Naive thymus-derived CD4-positive, alpha-beta T cell (primary cell): ENCODE measurements at places on chromosomes 16 and 17. TPM values are rescaled to one million over a fixed set of nuclear protein-coding genes. Genes with fewer than 3 reads are reported as not detected.
A peak's percentile ranks its signal among the peaks of the same experiment; 100 is the strongest.

- H3K27ac ChIP-seq, result no peak overlapping the region
- H3K36me3 ChIP-seq, result no peaks in the 10 kb centered on the region
- H3K4me3 ChIP-seq, result no peak overlapping the region
- no peak for DNase-seq
Observed at GRCh38 chr17:13973960-13974651, 95.2 kb upstream of the COX10 start.

DNA sequence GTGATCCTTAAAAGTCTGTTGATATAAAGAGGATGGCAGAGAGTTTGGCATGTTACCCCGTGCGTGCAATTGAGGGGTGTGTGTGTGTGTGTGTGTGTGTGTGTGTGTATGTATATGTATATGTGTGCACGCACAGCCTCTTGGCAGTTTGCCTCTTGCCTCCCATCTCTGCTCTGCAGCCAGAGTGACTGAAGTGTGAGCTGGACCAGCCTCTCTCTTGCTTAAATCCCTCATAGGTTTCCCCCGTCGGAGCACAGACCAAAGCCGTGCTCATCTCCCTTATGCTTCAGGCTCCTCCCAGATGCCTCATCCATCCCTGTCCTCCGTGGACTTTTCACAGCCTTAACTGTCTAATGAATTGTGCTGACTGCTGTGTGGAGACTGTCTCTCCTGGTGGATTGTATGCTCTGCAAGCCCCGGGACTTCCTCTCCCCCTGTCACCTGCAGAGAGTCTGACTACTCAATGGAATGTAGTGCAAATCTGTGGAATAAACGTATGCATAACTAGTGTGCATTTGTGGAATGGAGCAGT, 413.5 kb downstream of the CPPED1 start:
- no peaks in the 10 kb centered on the region for H3K36me3 ChIP-seq
- H3K4me1 ChIP-seq, result no peaks in the 10 kb centered on the region
- no peaks in the 10 kb centered on the region for H3K27me3 ChIP-seq
- no peak overlapping the region for H3K27ac ChIP-seq
- no peak for DNase-seq

GRCh38 chr16:21159281-21159951, 942 bp downstream of the LDAF1 start:
- peaks cover 12% of the 10 kb centered on the region for H3K4me1 ChIP-seq
- DNase-seq, result peak; percentile 23
- H3K4me3 ChIP-seq, result peak overlapping the region; percentile 62
- H3K27me3 ChIP-seq, result no peaks in the 10 kb centered on the region
- H3K27ac ChIP-seq, result peak overlapping the region; percentile 65

GRCh38 chr17:71084219-71084618, 914.9 kb downstream of the KCNJ2 start:
- H3K36me3 ChIP-seq, result no peaks in the 10 kb centered on the region
- no peak overlapping the region for H3K27ac ChIP-seq
- no peak overlapping the region for H3K4me3 ChIP-seq
- no peaks in the 10 kb centered on the region for H3K27me3 ChIP-seq
- DNase-seq, result no peak

The ADCY9 gene
- total RNA-seq, result 9.6 and 11.4 TPM in 2 replicates

The NAGS gene
- 0.19 TPM for total RNA-seq

GRCh38 chr17:56231252-56231651, 78.0 kb downstream of the ANKFN1 start:
- no peaks in the 10 kb centered on the region for H3K36me3 ChIP-seq
- H3K27ac ChIP-seq, result no peak overlapping the region
- no peaks in the 10 kb centered on the region for H3K27me3 ChIP-seq
- H3K4me1 ChIP-seq, result no peaks in the 10 kb centered on the region

The KRT40 gene
- not detected for total RNA-seq

- no peaks in the 10 kb centered on the region for H3K27me3 ChIP-seq
- H3K4me3 ChIP-seq, result no peak overlapping the region
- H3K27ac ChIP-seq, result no peak overlapping the region
- no peak for DNase-seq
- H3K36me3 ChIP-seq, result no peaks in the 10 kb centered on the region
Observed at GRCh38 chr17:71941920-71942319, 178.9 kb upstream of the SOX9 start.

The LITAFD gene
- not detected in 2 replicates for total RNA-seq

GRCh38 chr17:58521680-58522079, 7.2 kb upstream of the MTMR4 start:
- H3K27ac ChIP-seq, result no peak overlapping the region
- H3K27me3 ChIP-seq, result no peaks in the 10 kb centered on the region
- DNase-seq, result no peak
- H3K36me3 ChIP-seq, result no peaks in the 10 kb centered on the region

DNA sequence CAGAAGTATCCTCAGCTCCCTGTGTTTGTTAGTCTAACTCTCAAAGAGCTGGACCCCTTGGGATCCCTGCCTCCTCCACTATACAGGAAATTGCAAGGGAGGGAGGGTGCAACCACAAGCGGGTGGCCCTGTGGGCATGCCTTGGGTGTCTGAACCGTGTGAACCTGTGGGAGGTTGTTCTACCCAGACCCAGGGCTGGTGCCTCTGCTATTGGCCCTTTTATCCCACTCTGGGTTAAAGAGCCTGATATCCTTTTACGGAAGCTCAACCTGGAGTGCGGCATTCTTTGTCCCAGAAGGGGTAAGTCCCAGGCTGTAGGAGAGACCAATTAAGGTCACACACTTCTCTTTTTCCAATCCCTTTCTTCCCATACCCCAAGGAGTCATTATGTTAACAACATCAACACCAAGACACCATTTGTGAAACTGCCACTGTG, 53.4 kb downstream of the ARSG start:
- peak overlapping the region; percentile 46 for H3K27ac ChIP-seq
- peaks cover 63% of the 10 kb centered on the region for H3K4me1 ChIP-seq
- H3K4me3 ChIP-seq, result peak overlapping the region; percentile 19
- H3K27me3 ChIP-seq, result no peaks in the 10 kb centered on the region
- DNase-seq, result no peak

DNA sequence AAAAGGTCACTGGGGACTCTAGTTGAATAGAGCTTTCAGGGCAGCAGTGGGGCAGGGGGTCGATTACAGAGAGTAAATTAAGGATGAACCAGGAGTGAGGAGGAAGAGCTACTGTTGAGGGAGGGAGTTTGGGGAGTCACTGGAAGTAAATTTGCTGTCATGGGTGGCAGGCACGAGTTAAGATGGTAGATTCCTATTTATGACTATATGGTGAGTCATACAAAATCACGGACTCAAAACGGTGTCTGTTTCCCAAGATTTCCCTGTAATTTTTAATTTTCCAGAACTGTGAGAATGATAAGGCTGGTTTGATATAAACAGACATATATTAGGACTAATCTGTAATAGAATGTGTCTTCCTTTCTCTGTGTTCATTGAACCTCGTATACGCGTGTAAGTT, 287.6 kb upstream of the GOT2 start:
- no peaks in the 10 kb centered on the region for H3K27me3 ChIP-seq
- no peak overlapping the region for H3K27ac ChIP-seq
- no peak overlapping the region for H3K4me3 ChIP-seq
- H3K4me1 ChIP-seq, result no peaks in the 10 kb centered on the region
- no peak for DNase-seq

DNA sequence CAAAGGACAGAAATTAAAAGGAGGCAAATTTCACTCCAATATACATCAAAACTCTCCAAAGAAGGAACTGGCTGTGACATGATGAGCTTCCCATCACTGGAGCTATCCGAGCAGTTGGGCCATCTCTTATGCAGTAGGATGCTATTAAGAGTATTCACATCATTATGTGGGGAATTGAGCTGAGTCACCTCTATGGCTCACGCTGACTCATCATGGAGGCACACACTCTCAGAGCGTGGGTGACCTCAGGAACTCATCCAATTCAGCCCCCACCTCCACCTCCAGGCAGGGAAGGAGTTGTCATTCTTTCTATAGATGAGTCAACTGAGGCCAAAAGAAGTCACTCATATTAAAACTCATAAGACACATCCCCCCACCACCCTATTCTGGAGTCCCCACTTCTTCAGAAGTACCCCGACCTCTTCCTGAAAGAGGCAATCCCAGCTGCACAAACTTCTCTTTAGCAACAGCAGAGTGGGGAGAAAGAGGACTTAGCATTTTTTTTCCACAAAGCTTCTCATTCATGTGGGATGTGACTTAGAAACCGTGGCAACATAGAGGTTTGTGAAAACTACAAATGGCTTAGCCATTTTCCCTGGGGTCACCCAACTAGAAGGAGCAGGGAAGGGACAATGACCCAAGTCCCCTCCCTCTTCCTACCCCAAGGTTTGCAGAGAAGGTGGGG, 32.5 kb downstream of the ABCC12 start:
- no peak overlapping the region for H3K4me3 ChIP-seq
- H3K36me3 ChIP-seq, result no peaks in the 10 kb centered on the region
- no peak overlapping the region for H3K27ac ChIP-seq
- no peak for DNase-seq
- H3K27me3 ChIP-seq, result no peaks in the 10 kb centered on the region
- H3K4me1 ChIP-seq, result no peaks in the 10 kb centered on the region

The RAC3 gene
- 2.1 TPM for total RNA-seq

DNA sequence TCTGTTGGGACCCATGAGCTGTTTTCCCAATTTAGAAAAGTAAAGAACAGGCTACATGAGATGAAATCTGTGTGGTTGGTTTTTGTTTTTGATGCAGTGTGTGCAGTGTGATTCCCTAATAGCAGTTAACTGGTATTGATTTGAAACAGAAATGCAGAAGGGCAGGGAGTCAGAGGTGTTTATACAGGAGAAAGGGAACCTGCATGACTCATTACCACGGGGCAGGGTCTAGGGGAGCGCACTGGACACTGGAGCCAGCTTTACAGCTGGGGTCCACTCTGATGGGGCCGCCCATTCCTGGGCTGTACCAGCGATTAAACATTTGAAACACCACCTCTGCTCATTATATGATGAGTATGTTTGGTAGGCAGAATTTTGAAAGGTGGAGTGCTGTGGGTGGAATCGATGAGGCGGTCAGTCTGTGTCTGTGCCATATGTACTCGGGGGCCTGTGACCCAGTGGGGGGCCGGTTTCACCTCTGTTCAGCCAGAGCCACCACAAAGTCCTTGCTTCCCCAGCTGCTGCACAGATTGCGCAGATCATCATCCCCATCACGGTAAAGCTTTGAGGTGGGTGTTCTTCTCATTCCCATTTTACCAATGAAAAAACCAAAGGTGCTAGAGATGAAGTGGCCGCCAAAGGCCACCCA, 142.5 kb downstream of the CMIP start:
- no peaks in the 10 kb centered on the region for H3K27me3 ChIP-seq
- no peaks in the 10 kb centered on the region for H3K36me3 ChIP-seq
- no peak for DNase-seq
- no peak overlapping the region for H3K27ac ChIP-seq
- no peaks in the 10 kb centered on the region for H3K4me1 ChIP-seq

DNA sequence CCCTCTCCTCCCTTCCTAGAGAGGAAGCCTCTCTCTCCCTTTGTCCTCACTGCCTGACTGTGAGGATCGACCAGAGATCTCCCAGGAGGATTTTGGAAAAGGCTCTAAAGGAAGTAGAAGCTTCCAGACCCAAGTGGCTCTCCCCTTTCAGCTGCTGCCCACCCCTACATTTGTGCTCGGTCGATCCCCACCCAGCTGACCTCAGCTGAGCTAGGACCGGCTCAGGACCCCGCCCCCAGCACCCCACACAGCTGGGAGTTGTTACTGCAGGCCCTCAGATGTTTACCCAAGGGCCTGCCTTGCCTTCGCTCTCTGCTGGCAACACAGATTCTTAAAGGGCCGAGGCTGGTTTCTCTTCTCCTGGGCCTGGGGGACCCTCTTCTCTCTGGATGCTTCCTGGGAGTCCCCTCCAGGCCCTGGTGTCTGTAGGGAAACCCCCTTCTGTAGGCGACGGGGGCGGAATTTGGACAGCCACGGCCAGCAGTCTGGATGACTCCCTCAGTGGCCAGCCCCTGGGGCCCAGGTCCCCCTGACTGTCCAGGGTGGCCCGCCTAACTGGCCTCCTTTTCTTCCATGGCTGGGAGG, 26.9 kb upstream of the TIMP2 start:
- H3K36me3 ChIP-seq, result no peaks in the 10 kb centered on the region
- H3K4me1 ChIP-seq, result no peaks in the 10 kb centered on the region
- H3K27ac ChIP-seq, result no peak overlapping the region
- DNase-seq, result no peak
- no peaks in the 10 kb centered on the region for H3K27me3 ChIP-seq

The AGRP gene
- total RNA-seq, result not detected

- no peak overlapping the region for H3K27ac ChIP-seq
- no peak overlapping the region for H3K4me3 ChIP-seq
- no peaks in the 10 kb centered on the region for H3K27me3 ChIP-seq
Observed at GRCh38 chr17:17149520-17150447, 56.3 kb downstream of the PLD6 start.

The KRTAP3-1 gene
- not detected for total RNA-seq

- H3K4me1 ChIP-seq, result peaks cover 29% of the 10 kb centered on the region
- no peak overlapping the region for H3K4me3 ChIP-seq
- H3K36me3 ChIP-seq, result no peaks in the 10 kb centered on the region
- no peak overlapping the region for H3K27ac ChIP-seq
- no peak for DNase-seq
Observed at GRCh38 chr17:65035191-65035590, 21.3 kb downstream of the GNA13 start.

DNA sequence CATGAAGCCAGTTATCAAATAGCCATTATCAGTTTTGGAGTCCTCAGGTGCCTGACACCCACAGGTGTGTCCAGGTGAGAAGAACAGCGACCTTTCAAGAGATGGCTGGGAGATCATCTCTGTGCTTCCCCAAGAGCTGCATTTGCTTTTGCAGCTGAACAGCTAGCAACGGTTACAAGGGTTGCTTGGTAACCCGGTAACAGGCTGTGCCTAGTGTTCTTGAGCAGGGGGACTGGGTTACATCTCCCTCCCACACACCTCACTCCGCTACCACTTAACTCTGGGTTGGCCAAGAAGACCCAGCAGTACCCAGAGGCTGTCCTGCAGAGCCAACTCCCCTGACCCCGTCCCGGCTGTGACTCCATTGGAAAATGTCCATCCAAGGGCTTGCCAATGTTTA, 147.0 kb downstream of the SLC39A11 start:
- DNase-seq, result no peak
- no peak overlapping the region for H3K4me3 ChIP-seq
- H3K27me3 ChIP-seq, result no peaks in the 10 kb centered on the region
- H3K36me3 ChIP-seq, result no peaks in the 10 kb centered on the region
- H3K27ac ChIP-seq, result no peak overlapping the region

DNA sequence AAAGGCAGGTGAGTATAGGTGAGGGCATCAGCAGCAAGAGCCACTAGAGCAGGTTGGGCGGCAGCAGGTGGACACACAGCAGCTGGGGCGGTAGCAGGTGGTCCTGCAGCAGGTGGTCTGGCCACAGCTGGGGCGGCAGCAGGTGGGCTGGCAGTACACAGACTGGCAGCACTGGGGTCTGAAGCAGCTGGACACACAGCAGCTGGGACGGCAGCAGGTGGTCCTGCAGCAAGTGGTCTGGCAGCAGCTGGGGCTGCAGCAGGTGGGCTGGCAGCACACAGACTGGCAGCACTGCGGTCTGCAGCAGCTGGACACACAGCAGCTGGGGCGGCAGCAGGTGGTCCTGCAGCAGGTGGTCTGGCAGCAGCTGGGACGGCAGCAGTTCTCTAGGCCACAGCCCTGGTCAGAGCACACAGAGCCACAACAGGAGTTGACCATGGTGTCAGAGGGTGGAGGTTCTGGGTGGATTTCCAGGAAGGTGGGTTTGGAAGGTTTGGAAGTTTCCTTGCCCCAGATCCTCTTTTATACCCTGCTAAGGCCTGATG, at the start of gene KRTAP4-2:
Gene KRTAP4-2, minus strand, starts transcription at position 495 of the 545 bp plus-strand sequence. Its CDS starts 57 bp downstream, at position 438.
- H3K4me3 ChIP-seq, result no peak within 1 kb of the TSS
- H3K4me1 ChIP-seq, result no peaks in the 10 kb centered on the region
- no peaks in the 10 kb centered on the region for H3K27me3 ChIP-seq
- no peak for DNase-seq

The HMOX2 gene
- 76.0 and 84.9 TPM in 2 replicates for total RNA-seq

The KRTAP9-8 gene
- total RNA-seq, result not detected
